ENCODE measurements at places on chromosomes 5 and 9.
A peak's percentile ranks its signal among the peaks of the same experiment; 100 is the strongest.

- no peak for DNase-seq
These were observed 42.6 kb upstream of the BICD2 start for GRCh38 chr9:92807031-92807756.

- no peak for DNase-seq
These were observed 42.8 kb downstream of the NFIB start for GRCh38 chr9:14271093-14271673.

- no peak for DNase-seq
These were observed 7.3 kb upstream of the EXOSC3 start for GRCh38 chr9:37792122-37792521.

- DNase-seq: no peak
These were observed 1.6 kb downstream of the ITK start for GRCh38 chr5:157182143-157182757.

DNA sequence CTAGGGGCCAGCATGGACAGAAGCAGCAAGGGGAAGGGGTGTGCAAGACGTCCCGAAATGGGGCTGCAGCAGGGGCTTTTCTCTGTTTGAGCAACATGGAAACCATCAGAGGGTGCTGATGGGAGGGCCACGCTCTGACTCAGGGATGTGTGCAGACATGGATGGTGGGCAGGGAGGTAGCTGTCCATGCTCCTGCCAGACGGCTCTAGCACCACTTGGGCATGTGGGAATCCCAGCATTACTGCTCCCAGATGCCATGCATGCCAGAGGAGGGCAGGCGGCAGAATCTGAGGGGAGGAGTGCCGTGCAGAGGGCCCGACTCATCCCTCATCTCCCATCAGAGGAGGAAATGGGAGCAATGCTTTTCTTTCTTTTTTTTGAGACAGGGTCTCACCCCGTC, 45.6 kb upstream of the SLC25A51 start:
- no peak for DNase-seq

- no peak for DNase-seq
These were observed 64.2 kb upstream of the RANBP3L start for GRCh38 chr5:36365896-36366295.

GRCh38 chr9:128669786-128670185, 13.1 kb upstream of the DYNC2I2 start:
- no peak for DNase-seq

- no peak for DNase-seq
These were observed 452.5 kb downstream of the EBF1 start for GRCh38 chr5:158647264-158647663.

DNA sequence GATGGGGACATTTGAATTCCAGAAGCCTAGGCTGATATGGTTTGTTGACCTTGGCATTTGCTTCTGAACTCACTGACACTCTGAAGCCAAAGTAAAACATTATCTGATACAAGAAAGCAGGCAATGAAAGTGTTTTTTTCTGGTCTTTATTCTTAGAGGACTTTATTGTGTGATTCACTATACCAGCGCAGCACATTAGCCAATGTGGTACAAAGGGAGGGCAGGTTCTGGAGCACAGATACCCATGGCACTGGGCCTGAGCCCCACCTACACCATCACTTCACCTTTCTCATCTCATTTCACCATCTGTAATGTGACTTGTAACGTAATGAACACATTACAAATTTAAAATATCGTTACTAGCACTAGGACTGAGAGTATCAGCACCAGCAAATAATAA, 89.7 kb upstream of the ZNF366 start:
- no peak for DNase-seq

DNA sequence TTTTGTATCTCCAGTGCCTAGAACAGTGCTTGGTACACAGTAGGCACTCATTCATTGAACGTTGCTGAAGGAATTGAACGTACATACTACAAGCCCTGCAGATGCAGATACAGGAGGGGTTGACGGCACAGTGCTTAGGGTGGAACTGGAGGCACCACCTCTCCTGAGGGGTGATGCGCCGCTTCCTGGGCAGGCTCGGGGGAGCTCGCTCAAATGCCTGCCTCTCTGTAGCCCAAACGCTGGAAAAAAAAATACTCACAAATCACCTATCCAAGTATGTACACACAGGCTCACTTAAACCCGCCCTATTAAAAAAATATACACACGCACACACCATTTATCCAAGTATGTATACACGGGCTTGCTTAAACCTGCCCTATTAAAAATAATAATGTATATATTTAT, 536 bp upstream of the COMMD10 start:
- no peak for DNase-seq

GRCh38 chr9:100011062-100011681, 87.6 kb downstream of the ERP44 start:
- peak; percentile 23 for DNase-seq

- no peak for DNase-seq
These were observed 12.9 kb upstream of the SLC34A1 start for GRCh38 chr5:177371120-177372033.

DNA sequence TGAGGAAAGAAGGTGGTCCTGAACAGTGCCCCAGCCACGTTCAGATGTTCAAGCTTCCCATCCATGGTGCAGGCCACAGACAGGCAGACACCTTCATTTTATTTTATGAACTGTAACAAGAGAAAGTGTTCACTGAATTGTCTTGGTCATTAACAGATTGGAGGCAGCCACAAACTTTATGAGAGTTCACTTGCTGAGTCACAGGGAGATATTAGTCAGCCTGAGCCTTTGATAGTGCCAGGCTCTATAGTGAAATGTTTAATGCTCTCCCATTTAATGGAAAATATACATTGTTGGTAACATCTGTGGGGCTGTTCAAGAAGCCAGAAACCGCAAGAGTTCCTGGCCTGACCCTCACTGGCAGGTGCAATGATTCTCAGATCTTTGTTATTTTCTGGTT, 237.0 kb downstream of the TENT4A start:
- no peak for DNase-seq

DNA sequence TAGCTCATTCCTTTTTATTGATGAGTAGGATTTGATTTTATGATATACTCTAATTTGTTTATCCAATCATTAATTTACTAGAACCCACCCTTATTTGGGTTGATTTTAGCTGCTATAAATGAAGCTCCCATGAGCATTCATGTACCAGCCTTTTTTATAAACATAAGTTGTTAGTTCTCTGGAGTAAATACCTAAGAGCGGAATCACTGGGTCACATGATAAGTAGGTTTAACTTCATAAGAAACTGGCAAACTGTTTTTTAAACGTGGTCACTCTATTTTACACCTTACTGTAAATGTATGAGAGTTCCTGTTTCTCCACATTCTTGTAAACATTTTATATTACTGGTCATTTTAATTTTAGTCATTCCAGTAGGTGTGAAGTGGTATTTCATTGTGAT, 364.6 kb downstream of the NPR3 start:
- no peak for DNase-seq

- DNase-seq: no peak
These were observed 14.4 kb downstream of the F2RL2 start for GRCh38 chr5:76608833-76609232.

GRCh38 chr5:71838286-71838685, 119.2 kb downstream of the CARTPT start:
- DNase-seq: no peak

DNA sequence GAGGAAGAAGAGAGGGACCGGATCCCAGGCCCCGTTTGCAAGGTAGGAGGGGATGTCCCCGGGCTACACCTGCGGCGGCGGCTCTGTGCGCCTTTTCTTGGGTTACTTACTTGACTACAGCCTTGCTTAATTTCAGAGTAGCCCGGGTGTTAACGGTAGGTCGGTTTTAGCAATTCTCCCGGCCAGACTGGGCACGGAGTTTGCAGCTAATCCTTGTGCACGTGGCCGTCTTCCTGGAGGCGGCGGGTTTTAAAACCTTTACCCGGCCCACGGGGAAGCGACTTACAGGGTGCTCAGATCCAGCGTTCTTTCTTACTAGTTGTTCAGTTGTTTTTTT, 313 bp downstream of the BRIX1 start:
- no peak for DNase-seq

DNA sequence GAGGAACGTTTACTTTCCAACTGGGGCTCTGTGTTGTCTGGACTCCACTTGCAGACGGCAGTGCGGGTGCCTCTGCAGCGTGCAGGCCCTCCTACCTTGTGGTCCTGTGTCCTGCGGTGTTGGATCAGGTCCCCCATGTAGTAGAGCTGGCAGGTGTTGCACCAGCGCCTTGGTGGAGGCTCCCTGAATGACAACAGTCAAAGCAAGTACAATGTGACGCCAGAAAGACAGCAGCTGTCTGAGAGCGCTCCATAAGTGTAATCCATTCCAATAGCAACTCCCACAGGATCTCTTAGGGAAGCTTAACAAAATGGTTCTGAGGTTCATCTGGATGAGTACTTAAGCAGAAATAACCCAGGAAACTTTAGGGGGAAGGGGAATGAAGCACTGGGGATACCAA, 9.9 kb downstream of the BBLN start:
- DNase-seq: no peak

GRCh38 chr9:81669866-81670265, 19.5 kb downstream of the TLE1 start:
- DNase-seq: no peak

DNA sequence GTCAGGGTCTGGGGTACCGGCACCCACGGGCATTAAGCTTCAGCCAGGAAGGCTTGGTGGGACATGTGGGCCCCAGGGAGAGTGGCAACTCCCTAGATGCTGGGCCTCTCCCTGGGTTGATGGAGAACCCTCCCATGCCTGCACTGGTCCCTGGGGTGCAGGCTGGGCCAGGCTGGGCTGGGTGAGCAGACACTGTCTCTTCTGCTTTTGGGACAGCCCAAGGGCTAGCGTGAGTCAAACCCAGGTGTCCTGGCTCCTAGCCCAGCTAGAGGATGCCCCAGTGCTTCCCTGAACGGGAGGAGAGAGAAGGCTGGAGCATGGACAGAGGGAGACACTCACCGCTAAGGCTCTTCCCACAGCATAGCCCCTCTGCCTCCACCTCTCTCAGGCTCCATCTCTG, 5.7 kb upstream of the AQP7 start:
- DNase-seq: no peak

DNA sequence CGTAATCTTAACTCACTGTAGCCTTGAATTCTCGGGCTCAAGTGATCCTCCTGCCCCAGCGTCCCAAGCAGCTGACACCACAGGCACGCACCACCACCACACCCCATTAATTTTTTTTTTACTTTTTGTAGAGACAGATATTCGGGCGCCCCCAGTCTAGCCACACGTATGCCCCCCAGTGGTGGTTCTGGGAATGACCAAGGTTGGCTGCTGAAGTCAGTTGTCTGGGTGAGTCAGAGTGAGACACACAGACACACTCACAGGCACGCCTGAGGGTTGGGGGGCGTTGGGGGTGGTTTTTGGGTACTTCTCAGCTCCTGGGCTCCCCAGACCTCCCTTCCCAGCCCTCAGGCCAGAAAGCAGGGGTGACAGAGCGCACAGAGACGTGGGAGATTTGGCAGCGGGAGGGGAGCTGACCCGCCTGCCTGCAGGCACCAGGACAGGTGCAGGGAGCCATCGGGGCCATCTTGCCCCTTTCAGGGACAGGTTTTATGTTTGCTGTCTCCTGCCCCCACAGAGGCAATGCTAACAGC, 4.2 kb upstream of the ENTPD8 start:
- DNase-seq: no peak

GRCh38 chr5:132059043-132059695, 1.3 kb upstream of the IL3 start:
- no peak for DNase-seq

- peak; percentile 44 for DNase-seq
These were observed 10.0 kb downstream of the ZSWIM6 start for GRCh38 chr5:61342071-61342501.

DNA sequence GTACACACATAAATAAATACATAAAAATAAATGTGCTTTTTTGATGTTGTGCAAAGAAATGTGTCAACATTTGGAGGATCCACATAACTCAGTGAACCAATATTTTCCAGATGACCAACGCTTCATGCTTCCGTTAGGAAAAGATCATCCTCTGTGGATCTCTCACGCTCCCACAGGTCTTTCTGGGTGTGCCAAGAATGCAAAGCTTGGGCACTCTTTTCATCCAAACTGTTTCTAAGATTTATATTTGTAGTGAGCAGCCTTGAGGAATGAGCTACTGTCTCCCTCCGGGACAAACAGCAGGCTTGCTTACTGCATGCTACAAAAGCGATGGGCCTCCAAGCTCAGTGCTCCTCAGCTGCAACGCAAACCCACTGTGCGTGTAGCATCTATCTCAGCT, 46.2 kb upstream of the RUFY1 start:
- no peak for DNase-seq

GRCh38 chr9:113675475-113675941, 200.6 kb upstream of the ZNF618 start:
- DNase-seq: peak; percentile 66

- DNase-seq: no peak
These were observed 423 bp downstream of the IPPK start for GRCh38 chr9:92669527-92669889.

- DNase-seq: no peak
These were observed 75.6 kb upstream of the SLC12A2 start for GRCh38 chr5:128007939-128008338.

GRCh38 chr5:148866024-148866423, 39.6 kb downstream of the ADRB2 start:
- no peak for DNase-seq

DNA sequence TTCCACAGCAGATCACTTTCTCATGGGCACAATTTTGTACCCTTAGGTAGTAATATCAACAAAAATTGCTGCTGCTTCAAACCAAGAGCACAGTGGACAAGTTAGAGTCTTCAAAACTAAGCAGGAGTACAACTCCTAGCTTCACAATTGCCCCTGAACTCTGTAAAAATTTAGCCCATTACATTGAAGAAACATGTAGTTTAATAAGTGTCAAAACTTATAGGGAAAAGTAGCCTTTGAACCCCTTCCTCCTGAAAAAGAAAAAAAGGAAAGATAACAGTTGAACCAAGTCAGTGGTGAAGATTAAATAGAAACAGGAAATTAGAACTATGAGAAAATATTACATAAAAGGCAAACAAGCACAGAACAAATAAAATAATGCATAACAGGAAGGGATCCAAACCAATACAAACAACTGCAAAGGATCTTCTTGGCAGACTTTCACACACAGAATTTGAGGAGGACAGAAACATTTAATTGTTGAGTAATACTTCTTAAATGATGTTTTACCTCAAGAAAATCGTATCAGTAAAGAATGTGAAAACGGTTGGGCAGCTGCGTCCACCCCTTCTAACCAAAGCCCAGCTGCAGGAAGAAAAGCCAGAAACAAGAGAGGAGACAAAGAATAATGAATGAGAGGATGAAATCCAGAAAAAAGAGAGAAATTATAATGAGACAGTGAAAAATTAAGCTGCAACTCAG, 636.0 kb downstream of the NR2F1-AS1 start:
- no peak for DNase-seq

- no peak for DNase-seq
These were observed 142.2 kb downstream of the DCP2 start for GRCh38 chr5:113118765-113119164.

- DNase-seq: no peak
These were observed 160.5 kb downstream of the GOLPH3 start for GRCh38 chr5:32013658-32014057.

DNA sequence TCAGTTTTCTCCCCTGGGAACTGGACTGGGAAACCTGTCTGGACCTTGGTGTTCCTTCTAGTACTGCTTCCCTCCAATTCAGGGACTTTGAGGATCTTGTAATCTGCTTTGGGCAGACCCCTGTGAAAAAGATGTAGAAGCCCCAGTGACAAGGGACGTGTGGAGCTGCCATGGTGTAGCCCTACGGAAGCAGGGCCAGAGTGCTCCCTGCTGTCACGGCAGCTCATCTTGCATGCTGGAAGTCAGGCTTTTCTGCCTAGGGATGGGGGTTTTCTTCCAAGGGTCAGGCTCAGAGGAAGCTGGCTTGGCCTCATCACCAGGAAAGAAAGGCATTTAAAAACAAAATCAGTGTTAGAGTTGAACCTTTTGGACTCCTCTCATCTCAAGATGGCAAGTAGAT, 86.4 kb downstream of the AMBP start:
- DNase-seq: no peak

- DNase-seq: no peak
These were observed 375.9 kb downstream of the ANXA1 start for GRCh38 chr9:73527521-73527920.
